ENCODE measurements at places on chromosomes 12 and 14.

GRCh38 chr14:104428860-104429259 lies 150.7 kb upstream of the C14orf180 start:
- no peak for DNase-seq

GRCh38 chr14:31677630-31678029 lies 116.4 kb downstream of the NUBPL start:
- DNase-seq: no peak

- DNase-seq: no peak
Observed at GRCh38 chr12:105595440-105595839, 264.9 kb downstream of the C12orf75 start.

DNA sequence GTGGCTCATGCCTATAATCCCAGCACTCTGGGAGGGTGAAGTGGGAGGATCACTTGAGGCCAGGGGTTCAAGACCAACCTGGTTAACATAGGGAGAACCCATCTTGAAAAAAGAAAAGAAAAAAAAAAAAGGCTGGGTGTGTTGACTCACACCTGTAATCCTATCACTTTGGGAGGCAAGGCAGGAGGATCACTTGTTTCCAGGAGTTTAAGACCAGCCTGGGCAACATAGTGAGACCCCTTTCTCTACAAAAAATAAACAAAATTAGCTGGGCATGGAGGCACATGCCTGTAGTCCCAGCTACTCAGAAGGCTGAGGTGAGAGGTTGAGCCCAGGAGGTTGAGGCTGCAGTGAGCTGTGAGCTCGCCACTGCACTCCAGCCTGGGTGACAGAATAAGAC lies 23.0 kb upstream of the LRP1-AS start:
- no peak for DNase-seq

DNA sequence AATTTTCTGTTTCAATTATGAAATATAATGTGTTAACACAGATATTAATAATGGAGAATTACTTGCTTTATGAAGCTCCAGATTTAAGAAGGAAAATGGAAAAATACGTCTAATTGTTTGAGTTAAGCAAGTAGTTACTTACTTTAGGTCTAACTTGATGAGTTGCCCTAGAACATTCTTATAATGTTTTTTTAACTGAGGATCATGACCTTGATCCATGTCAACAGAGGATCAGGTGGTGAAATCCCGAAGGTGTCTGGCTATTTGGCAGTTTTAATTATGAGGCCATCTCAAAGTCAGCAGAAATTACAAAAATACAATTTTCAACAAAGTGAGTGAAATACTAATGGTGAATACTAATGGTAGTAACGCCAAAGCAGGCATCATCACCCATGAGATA lies 57.0 kb upstream of the REP15 start:
- no peak for DNase-seq

GRCh38 chr12:76290963-76291859 lies 57.0 kb downstream of the BBS10 start:
- DNase-seq: no peak

- DNase-seq: no peak
Observed at GRCh38 chr12:93877446-93877845, 200.3 kb downstream of the CRADD start.

GRCh38 chr14:99253890-99254289 lies 18.1 kb downstream of the BCL11B start:
- no peak for DNase-seq

- no peak for DNase-seq
Observed at GRCh38 chr12:45893240-45893639, 97.1 kb downstream of the SCAF11 start.
